ENCODE measurements at places on chromosomes 16 and 17.

GRCh38 chr16:2015117-2015946, 4.3 kb upstream of the NPW start:
- no peak for DNase-seq

DNA sequence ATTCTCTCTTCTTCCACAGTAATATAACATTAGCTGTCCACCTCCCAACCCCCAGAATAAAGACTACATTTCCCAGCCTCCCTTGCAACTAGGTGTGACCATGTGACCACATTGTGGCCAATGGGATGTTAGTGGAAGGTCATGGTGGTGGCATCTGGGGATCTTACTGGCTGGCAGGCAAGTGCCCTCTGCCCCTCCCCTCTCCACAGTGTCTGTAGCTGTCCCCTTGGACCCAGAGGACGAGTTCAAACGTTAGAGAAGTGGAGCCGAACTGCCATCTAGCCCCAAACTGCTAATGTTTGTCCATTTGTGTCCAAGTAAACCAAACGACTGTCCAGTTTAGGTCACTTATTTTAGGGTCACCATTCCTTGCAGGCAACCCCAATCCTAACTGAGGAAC, 26.6 kb upstream of the KCNG4 start:
- no peak for DNase-seq

GRCh38 chr17:21286909-21287702, 2.6 kb downstream of the MAP2K3 start:
- no peak for DNase-seq

GRCh38 chr17:72121164-72122009, 567 bp downstream of the SOX9 start:
- DNase-seq: no peak

DNA sequence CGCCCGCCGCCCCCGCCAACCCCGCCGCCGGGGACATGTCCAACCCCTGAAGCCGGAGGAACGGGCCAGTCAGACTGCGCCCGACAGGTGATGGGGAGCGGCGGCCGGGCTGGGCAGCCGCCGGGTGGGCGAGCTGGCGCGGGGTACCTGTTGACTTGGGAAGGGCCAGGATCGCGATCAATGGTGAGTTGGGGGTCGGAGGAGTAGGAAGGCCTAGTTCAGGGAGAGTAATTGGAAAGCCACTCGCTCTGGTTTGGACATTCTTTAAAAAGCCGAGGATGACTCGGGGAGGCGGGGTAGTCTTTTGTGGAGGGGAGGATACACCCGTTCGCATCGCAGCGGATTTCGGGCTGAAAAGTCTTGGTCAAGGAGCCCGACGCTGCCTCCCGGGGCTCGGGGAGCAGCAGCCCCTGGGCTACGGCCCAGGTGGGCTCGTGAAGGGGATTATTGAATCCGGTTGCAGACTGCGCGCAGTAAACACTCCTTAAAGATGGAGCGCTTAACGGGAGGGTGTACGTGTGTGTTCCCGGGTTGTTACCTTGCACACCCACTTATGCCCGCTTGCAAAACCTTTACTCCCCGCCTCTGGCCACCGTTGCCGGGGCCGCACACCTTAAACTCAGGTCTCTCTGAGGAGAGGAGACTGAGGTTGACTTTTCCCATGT, 123.8 kb downstream of the GOSR1 start:
- DNase-seq: no peak

- no peak for DNase-seq
Measured at GRCh38 chr16:89147085-89147817, 24.3 kb upstream of the CDH15 start.

- peak; percentile 49 for DNase-seq
Measured at GRCh38 chr17:31558748-31559583, 167.5 kb downstream of the RAB11FIP4 start.

DNA sequence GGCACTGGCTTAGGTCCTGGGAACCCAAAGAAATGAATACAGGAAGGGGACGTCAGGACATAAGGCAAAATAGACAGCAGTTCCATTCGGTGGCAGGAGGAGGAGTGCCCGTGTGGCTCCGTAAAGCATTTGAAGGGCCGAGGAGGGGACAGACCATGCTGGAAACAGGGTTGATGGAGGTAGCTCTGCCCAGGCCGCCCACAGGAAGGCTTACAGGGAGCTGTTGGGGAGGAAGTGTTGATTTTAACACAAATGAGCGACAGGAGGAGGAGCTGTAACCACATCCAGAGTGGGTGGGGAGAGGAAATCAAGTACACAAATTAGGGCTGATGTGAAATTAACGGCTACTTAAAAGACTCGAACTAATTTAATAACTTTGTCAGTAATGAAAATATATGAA, 54.6 kb downstream of the RBFOX3 start:
- DNase-seq: no peak

DNA sequence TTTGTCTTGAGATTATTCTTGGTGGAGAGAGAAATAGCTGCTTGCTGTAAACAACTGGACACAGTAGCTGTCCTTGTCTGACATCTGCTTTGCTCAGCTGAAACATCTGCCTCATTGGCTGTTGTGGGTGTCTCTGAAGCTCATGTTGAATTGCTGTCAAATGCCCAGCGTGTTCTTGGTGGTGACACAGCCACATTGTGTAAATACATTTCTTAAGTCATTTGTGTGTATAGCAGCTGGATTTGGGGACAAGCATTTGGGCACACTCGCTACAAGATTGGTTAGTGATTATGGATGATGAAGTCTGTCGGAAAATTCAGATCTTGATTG, 5.3 kb downstream of the FAM234A start:
- DNase-seq: no peak

DNA sequence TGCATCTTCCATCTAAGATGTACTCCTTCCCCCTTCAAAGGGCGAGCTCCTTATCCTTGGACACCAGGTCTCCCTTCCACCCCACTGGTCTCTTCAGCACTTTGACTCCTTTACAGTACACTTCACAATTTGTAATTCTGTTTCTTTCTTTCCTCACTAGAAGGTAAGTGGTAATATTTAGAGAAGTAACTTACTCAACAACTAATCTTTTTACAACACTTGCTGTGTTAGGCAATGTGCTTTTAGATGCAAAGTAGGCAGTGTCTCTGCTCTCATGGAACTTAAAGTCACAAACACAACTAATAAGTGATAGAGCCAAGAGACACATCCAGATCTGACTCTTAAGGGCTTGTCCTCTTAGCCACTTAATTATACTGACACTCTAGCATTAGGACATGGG, 6.4 kb downstream of the SIAH1 start:
- no peak for DNase-seq

- no peak for DNase-seq
Measured at GRCh38 chr17:29390851-29391631, 878 bp downstream of the TAOK1 start.

DNA sequence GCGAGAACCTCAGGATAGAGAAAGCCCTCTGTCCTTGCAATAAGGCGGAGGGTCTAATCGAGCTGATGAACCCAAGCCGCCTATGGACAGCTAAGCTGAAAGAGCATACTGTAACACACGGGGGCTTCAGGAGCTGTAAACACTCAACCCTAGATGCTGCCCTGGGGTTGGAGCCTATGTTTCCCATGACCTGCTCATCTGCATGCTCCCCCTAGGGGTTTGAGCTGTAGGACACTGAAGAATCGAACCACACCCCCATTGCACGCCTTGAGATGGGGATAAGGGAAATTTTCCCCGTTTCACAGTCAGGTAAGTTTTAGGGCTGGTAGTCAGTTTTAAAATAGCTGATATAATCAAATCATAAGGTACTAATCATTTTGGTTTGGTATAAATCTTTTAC, 675.6 kb upstream of the CDH8 start:
- DNase-seq: no peak

GRCh38 chr16:1533443-1533951, at the start of gene TMEM204:
Gene TMEM204, plus strand, starts transcription at chr16:1533666. Its CDS starts 610 bp downstream, at chr16:1534276.
- peak; percentile 46 for DNase-seq

GRCh38 chr16:85104821-85105391, 7.4 kb downstream of the CIBAR2 start:
- no peak for DNase-seq

GRCh38 chr17:34276826-34277225, 6.8 kb downstream of the CCL7 start:
- DNase-seq: no peak

- no peak for DNase-seq
Measured at GRCh38 chr16:69647020-69647419, 79.3 kb downstream of the NQO1 start.

- peak; percentile 87 for DNase-seq
Measured at GRCh38 chr16:15865742-15866141, 8.9 kb upstream of the MYH11 start.

GRCh38 chr16:19555938-19556771, 652 bp downstream of the VPS35L start:
- DNase-seq: no peak

- DNase-seq: no peak
Measured at GRCh38 chr16:66925322-66925840, at the start of gene RRAD. Gene RRAD, minus strand, starts transcription at chr16:66925535. Its CDS starts 356 bp downstream, at chr16:66925179.

DNA sequence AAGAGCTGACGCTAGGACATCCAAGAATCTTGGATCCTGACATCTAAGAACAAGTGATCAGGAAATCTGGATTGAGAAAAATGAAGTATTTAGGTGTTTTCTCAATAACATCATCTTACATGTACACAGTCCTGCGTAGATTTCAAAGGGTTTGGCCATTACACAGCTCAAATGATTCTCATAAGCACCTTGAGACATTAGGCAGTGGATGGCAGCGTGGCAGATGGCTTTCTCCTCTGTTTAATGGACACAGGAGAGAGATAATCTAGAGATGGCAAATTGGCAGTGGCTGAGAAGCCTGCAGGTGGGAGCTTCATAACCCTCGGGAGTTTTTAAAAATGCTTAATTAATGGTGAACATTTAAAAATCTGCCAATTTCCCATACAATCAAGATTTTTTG, 137.5 kb downstream of the ZFHX3 start:
- DNase-seq: no peak

GRCh38 chr16:17802571-17802970, 331.8 kb upstream of the XYLT1 start:
- DNase-seq: no peak

DNA sequence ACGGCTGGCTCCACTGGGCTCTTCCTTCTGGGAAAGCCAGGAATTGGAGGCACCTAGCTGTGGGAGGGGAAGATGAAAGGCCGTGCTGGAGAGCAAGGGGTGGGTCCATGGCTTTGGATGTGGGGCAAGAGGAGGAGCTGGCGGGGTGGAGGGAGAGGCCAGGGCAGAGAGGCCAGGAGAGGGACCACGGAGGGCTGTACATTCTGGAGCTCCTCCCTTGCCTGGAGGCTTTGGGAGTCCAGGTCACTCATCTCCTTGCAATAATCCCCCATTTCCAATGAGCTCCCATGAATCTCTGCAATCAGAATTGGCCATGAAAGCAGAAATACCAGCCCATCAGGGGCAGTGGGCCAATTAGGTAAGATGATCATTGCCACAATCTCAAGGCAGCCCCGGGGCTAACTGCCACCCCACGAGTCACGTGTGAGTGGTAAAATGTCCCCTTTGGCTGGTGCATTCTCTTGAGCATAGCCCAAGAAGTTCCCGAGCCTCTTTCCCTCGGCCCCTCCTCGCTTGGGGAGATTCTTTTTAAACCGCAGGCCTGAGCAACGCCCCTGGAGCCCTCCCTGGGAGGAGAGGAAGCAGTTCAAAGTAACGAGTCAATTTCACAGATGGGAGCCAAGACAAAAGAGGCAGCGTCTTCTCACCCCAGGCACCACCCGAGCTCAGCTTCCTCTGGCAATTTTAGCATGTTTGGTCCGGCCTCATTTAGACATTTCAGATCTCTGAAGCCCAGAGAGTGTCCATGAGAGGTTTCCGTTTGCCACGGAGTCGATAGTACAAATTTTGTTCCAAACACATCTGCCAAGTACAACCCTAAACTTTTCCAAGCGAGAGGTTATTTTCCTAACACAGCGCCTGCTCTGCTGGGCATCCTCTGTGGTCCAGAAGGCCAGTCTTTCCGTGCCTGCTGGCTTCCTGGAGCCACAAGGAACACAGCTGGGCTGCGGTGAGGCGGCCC, 13.4 kb downstream of the RTN4RL1 start:
- no peak for DNase-seq

- DNase-seq: no peak
Measured at GRCh38 chr16:72889616-72890582, 158.0 kb downstream of the ZFHX3 start.

DNA sequence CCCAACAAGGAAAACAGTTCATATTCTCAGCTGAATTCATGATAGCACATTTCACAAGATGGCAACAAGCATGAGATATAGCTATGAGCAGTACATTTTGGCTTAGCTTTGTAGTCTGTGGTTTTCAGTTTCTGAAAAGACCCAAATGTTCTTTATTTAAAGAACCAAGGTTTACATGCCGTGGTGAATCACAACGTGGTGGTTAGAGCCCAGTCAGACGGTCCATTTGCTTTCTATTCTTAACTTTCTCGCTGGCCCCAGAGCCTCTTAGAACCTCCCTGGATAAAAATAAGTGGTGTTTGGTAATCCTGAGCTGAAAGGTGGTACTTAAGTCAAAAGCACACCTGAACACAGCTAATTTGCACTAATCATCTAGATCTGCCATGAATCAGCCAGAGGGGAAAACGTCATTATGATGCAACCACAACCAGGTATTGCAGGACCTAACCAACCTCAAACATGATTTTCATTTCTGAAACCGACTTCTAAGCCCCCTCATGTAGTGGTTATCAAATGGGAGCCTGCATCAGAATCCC, 18.6 kb upstream of the HAPSTR1 start:
- peak; percentile 76 for DNase-seq

DNA sequence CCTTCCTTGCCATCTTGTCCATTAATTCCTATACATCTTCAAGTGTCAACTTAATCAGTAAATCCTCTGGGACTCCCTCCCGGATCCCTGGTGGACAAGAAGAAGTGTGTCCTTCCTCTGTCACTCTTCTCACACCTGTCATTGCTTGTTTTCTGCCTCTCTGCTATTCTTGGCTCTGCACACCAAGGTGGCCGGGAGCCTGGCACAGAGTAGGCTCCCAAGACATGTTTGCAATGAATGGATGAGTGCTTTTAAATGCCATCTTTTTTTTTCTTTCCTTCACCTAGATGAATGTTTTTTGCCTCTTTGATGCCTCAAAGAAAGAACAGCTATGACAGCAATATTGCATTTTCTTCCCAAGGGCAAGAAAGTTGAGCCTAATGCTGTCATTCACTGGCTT, 58.0 kb upstream of the CLEC18A start:
- DNase-seq: no peak

GRCh38 chr17:55576237-55576995, 65.2 kb upstream of the SMIM36 start:
- DNase-seq: peak; percentile 42

DNA sequence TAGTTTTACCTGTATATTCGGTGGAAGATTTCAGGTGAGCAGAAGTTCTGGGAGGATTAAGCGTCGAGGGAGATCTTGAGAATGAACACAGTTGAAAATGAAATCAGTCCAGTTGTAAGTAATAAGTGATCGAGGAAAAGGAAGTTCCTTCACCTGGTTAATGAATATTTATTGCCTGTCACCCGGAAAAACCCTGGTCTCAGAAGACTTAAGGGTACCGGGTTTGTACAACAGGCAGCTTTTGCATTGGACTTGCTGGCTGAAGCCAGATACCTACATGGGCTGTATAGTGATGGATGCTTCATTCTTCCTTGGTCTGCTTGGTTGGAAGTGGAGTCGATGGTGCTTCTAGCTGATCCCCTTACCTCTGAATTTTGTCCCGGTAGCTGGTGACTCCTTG, 72.7 kb downstream of the PRKCA start:
- no peak for DNase-seq

Data from fibroblast of skin of left biceps (primary cell).